ENCODE measurements at places on chromosomes 2 and 18.

GRCh38 chr2:108614659-108615058, 80.4 kb downstream of the LIMS1 start:
- DNase-seq, result no peak

DNA sequence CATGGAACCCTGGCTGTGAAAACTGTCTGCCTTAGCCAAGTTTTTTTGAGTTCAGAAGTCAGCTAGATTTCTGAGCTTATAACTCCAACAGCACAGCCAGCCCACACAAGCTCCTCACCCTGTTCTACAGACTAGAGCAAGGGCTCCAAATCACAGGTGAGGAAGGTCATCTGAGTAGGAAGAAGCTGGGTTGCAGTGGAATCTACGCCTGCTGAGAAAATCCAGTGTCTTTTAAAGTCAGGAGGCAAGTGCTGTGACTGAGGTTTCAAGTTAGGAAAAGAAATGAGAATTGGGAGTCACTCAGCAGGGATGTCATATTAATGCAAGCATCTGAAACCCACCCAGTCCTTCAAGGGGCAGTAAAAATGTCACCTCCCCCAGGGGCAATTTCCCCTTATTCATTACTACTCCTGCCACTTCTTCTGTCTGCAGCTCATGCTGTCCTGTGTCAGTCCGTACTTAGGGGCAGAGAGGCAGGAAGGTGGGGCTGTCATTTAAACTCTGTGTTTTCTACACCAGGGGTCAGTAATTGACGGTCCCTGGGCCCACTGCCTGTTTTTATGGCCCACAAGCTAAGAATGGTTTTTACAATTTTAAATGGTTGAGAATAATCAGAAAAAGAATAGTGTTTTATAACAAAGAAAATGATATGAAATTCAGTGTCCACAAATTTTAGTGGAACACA, 551.1 kb downstream of the BCL11A start:
- no peak for DNase-seq

- no peak for DNase-seq
These were observed 50.9 kb downstream of the PDCL3 start for GRCh38 chr2:100613719-100614118.

DNA sequence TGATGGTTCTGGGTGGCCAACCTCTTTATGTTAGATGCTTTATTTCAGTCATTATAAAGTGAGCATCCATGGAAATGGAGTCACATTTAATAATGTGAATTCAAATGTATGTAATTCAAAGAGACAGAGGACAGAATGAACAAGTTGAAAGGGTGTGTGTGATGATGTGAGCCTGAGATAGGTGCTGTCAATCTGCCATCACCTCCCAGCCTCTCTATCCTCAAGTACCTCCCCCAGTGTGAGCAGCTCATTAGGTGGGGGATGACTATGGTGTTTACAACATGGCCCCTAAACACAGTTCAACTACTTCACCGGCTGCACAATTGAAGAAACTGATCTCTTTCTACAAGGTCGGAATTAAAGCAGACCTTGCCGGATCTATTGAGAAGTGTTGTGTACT, 74.7 kb upstream of the IGFBP5 start:
- no peak for DNase-seq

GRCh38 chr18:21298351-21298750, 56.3 kb downstream of the GREB1L start:
- no peak for DNase-seq

DNA sequence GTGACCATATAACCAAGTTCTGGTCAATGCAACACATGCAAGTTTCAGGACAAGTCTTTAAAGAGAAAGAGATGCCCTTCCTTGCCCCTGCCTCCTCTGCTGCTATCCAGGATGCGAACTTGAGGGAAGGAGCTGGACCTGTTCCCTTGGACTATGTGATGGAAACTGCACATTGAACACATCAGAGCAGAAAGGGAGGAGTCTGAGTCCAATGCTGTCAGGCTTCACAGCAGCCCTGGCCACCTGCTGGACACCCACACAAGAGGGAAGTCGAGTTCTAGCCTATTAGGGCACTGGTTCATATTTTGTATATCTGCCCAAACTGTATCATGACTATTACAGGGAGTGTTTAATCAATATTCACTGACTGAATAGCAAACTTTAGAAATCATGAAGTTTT, 38.3 kb upstream of the TEX51 start:
- no peak for DNase-seq

DNA sequence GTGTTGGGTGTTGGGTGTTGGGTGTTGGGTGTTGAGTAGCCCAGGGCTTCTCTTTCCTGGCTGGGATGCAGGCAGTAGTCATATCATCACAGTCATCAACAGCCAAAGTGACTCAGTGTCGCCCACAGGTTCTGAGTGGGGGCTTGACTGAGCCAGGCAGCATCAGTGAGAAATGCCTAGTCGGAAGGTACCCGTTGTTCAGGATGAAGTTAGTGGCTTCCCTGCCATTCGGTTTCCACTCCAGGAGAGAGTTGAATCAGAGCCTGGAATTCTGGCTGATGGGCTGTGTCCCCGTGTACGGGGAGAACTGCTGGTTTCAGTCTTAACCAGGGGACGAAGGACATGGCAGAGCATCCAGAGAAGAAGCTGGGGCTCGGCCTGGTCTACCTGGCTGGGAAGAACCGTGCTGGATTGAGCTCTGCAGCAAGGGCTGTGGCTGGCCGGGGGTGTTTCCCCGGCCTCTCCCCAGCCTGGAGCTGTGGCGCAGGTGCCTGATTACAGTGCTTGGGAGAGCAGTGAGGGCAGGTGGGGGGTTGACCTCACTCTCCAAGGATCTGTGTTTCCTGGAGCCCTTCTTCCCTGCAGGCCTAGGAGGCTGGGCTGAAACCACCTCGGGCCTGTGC, 49.4 kb downstream of the AGAP1 start:
- DNase-seq, result no peak

- peak; percentile 68 for DNase-seq
These were observed 803 bp upstream of the FIGN start for GRCh38 chr2:163736433-163737189.

- DNase-seq, result peak; percentile 14
These were observed 208.3 kb upstream of the FANCL start for GRCh38 chr2:58449286-58450010.

- DNase-seq, result no peak
These were observed 16.2 kb downstream of the KLF7 start for GRCh38 chr2:207149249-207150213.

GRCh38 chr2:201344663-201345366, 12.3 kb downstream of the FLACC1 start:
- no peak for DNase-seq

GRCh38 chr2:20062615-20063545, 11.5 kb upstream of the LAPTM4A start:
- DNase-seq, result no peak

DNA sequence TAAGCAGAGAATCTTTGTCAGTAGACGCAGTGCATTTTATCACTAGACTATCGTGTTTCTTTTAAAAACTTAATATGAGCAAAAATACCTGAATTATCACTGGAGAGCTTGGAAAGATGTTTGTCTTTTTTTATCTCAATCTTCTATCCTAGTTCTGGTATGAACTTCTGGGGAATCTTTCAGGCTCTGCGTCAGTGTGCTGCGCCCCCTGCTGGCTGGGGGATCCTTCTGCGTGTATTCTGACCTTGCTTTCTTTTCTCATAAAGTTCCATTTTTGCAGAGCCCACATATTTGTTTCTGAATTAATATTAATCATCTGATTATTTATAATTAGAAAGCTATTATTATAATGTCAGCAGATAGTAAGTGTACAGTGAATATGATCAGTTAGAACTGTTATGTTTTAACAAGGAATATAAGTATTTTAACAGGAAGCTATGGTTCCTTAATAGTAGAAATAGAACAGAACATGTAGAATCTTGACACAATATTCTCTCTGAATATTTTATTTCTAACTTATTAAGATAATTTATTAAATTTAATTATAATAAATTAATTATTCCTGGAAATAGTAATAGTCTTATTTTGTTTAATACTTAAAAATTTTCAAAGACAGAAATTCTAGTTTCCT, 945.0 kb upstream of the CRIM1 start:
- DNase-seq, result peak; percentile 2

DNA sequence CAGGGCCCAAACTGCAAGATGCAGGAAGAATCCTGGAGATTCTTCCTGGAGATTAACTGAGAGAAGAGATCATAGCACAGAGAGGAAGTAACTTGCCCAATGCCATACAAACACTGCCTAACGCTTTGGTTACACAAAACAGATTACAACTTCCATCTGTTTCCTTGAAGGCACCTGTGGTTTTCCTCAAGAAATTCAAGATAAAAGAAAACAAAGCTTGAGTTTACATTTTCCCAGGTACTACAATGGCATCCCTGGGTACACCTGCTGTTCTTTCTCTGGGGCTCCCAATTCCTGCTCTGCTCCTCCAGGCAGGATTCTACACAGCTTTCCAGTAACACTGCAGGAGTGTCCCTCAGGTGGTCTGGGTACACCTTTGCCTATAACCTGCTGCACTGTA, 781.9 kb upstream of the ID2 start:
- no peak for DNase-seq

DNA sequence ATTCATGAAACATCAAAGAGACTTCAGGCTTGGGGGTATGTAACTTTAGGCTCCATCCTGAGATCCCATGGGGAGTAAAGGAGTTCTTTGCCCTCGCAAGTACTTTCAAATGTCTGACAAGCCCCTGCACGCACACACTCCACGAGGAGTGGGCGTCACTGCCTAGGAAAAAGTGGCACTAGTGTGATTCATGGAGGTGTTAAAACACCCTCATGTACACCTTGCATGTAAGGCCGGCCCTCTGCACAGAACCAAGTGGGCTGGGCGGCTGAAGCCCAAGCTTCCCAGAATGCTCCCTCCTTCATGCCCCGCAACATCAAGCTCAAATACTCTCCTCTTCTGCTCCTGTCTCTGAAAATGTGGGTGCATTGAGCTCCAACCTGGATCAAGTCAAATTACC, 7.8 kb downstream of the HS1BP3 start:
- DNase-seq, result no peak

- DNase-seq, result no peak
These were observed 588.9 kb upstream of the NRXN1 start for GRCh38 chr2:51620796-51621195.

GRCh38 chr18:78330766-78331165, 648.9 kb upstream of the SALL3 start:
- no peak for DNase-seq

DNA sequence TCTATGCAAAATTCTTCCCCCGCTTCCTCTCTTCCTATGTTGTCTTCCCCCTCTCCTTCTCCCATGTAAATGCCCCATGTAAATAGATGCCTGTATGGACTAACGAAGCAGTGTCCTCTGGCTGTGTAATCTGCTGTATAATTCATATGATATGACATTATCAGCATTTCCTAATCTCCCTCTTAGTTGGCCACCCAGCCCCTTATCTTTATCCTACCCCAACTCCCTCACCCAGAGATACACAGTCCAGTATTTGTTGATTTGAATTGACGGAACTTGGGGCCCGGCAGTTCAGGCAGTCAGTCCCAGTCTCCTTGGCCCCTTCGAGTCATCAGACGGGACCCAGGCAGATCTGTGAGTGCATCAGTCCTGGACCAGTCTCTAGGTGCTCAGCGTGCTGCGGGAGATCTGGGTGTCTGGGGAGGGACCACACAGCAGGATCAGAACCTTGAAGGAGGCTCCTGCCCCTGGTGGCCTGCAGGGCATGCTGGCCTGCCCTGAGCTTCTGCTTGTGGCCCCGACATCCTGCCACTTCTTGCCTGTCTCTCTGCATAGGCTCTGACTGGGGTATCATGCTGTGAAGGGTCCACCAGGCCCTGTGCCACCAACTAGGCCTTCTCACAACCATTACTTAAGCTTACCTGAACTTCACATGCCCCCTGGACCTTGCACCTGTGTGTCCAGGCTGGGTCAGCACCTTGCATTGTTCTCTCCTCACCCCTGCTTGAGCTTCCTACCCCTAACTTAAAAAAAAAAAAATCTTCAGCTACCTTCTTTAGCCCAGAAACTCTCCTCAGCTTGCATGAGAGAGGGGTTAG, 88.1 kb upstream of the ATL2 start:
- DNase-seq, result no peak

GRCh38 chr18:61379827-61380226, 46.6 kb downstream of the CDH20 start:
- DNase-seq, result no peak

Measured in NCI-H748 treated with DMSO at 0.1 percent for 48 hours (cell line).